ENCODE measurements at places on chromosomes 2 and 18.

DNA sequence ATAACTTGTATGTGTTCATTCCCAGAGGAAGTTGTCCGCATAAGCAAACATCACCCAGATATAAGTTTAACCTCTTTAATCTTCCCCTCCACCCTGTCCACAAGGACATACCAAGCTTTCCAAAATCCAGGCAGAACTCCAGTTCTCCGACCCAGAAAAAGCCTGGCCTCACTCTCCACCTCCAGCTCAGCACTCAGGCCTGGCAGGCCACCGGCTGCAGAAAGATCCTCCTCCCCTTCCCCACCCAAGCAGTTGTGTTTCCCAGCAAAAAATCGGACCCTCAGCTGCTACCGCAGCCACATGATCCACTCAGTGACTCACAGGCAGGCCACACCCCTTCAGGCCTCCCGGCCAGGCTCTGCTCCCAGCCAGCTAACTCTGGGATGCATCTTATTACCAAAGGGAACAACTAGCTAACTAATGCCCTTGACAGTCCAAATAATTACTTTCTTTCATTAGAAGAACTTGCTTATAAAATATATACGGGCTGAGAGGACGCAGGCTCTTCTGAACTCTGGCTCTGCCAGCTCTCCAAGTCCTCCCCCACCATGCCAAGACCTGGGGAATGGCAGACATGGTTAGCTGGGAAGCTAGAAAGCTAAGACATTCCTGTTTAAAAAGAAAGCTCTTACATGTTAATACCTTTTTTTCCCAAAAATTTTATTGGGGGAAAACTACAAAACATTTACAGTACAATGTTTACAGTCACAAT lies 4.5 kb downstream of the ZFP36L2 start:
- DNase-seq, result no peak

DNA sequence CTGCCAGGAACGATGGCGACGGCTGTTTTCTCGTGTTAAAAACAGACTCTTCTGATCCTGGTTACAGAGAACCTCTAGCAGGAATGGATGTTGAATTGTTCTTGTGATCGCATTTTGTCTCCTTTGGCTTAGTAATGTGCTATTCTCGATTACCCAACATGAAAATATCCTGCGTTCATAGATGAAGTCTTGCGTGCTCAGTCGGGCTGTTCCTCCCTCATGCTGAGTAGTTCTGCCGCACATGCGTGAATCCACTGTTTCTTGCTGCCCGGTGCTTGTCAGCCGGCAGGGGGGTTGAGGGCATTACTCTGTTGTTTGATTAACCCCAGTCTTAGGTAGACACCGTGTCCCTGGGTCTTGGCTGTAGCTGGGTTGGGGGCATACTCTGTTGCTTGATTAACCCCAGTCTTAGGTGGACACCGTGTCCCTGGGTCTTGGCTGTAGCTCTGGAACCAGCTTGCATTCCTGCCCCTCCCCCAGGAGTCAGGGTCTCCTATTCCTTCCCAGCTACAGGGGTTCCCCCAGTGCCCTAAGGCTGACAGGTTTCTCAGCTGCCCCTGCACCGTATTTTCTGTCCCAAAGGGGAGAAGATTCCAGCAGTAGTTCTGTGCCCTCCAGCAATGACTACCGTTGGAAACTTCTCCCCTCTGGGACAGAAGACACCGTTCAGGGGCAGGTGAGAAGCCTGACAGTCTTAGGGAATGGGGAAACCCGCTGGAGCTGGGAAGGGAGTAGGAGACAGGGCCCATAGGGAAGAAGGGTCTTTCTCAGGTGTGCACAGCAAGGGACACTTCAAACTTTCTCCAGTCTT lies 22.1 kb upstream of the ASB1 start:
- DNase-seq, result no peak

DNA sequence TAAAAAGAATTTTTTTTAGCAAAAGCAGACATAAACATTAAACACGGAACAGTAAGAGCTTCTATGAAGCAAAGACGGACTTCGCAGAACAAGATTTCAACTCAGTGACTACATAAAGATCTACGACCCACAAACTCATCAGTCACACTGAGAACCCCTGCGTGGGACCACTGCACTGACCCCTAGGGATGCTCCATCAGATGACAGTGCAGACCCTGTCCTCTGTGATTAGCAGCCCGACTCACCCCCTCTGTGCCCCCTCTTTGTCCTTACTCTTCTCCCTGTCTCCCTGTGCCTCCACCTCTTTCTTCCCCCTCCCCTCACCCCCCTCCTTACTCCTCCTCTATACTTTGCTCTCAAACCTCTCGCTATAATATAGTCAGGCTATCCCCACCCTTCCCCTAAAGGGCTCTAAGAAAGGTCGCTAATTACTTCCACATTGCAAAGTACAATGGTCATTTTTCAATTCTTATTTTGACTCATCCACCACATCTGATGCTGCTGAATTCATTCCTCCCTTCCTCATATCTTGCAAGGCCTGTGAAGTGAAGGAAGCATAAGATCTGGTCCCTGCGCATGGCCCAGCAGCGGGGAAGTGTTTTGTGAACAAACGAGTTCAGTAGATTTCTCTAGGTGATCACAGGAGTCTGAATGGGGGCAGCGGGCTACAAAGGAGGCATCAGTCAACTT lies 89.3 kb downstream of the CABYR start:
- no peak for DNase-seq

- DNase-seq, result no peak
These were observed 30.5 kb downstream of the LINC00305 start for GRCh38 chr18:64118406-64118805.

- no peak for DNase-seq
These were observed 139.0 kb upstream of the CWC22 start for GRCh38 chr2:180146114-180146513.

GRCh38 chr2:109079590-109079989 lies 49.4 kb upstream of the SH3RF3 start:
- DNase-seq, result no peak

DNA sequence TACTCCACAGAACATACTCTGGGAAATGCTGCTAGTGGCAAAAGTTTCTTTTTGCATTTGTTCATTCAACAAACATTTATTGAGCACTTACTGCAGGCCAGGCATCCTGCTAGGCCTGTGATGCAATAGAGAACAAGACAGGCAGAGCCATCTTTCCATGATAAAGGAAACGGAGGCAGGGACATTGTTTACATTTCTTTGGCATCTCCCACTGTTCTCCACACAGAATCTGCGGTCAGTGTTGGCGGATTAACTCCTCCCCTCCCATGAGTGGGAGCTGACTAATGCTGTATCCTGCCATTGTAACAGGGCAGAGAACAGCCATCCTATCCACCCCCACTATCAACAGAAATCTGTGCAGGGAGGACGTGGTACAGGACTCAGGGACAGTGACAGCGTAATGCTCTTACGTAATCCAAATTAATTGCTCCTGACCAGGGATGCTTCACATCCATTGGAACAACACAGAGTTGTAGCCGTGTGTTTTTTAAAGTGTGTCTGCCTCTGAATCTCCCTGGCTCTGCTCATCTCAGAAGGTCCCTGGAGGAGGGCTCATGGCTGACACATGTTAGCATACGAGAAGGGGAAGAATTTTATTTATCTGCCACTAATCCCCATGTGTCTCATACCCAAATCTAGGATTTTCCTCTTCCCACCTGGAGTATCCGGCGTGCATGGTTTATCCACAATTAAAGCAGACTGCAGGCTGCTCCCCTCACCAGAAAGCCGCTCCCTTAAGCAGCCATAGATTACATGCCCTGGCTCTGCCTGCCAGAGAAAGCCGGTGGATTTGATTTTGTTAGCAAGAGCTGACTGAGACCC lies 32.3 kb downstream of the STEAP3 start:
- no peak for DNase-seq
